ENCODE measurements at places on chromosomes 11 and 22.

- DNase-seq: no peak
Observed at GRCh38 chr11:122242731-122243130, 126.7 kb upstream of the BLID start.

GRCh38 chr22:21714059-21714770 is 21.4 kb downstream of the YPEL1 start:
- no peak for DNase-seq

GRCh38 chr11:120289426-120289825 is 35.7 kb upstream of the TLCD5 start:
- DNase-seq: no peak

- DNase-seq: no peak
Observed at GRCh38 chr22:49531368-49531791, 296.3 kb downstream of the BRD1 start.

DNA sequence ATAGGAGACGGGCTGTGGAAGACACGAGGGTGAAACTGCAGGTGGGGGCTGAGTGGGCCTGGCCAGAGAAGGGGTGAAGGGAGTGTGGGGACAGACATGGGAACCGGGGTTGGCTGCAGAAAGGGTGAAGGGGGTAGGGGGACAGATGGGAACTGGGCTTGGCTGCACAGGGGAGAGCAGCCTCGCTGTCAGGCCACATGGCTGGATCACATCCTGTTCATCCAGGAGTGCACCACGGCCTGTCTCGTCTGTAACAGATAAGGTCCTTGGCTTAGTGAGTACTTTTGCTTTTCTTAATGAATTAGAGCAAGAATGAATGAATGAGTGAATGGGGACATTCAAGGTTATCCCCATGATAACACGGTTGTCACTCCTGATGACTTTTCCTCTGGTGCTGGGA is 13.5 kb downstream of the FBLN1 start:
- no peak for DNase-seq

DNA sequence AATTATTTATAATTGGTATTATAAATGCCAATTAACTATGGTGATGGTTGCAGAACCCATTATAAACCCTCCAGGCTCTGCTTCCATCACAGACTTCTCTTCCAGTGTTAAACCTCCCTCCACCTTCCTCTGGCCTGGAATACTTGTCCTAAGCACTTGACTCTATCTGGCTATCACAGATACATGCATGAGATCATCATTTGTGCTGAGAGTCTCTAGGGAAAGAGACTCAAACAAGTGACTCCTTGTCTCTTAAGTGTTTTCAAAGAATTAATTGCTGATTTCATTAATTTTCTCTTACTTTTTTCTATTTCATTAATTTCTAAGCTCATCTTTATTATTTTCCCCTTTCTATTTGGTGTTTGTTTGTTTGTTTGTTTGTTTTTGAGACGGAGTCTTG is 29.1 kb downstream of the RTL6 start:
- no peak for DNase-seq

- DNase-seq: no peak
Observed at GRCh38 chr11:101390539-101390938, 193.3 kb downstream of the TRPC6 start.

GRCh38 chr11:68038226-68038717 is 553 bp upstream of the TCIRG1 start:
- DNase-seq: no peak

DNA sequence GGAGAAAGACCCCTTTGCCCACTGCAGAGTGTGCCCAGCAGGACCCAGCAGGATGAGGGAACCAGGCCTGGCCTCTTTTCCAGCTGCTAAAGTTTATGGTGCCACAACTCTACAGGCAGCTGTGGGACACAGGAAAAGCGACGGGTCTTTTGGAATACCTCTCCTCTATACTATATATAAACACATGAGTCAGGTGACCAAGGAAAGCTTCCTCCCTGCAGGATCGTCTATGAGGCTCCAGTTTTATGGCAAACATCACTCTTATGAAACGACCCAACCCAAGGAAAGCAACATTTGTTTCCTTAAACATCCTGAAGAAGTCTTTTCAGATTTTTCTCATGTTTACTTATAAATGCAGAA is 102.8 kb upstream of the AKIP1 start:
- no peak for DNase-seq

- DNase-seq: no peak
Observed at GRCh38 chr11:24171869-24172268, 325.0 kb upstream of the LUZP2 start.

- DNase-seq: no peak
Observed at GRCh38 chr11:72353861-72354260, 80.5 kb downstream of the CLPB start.

DNA sequence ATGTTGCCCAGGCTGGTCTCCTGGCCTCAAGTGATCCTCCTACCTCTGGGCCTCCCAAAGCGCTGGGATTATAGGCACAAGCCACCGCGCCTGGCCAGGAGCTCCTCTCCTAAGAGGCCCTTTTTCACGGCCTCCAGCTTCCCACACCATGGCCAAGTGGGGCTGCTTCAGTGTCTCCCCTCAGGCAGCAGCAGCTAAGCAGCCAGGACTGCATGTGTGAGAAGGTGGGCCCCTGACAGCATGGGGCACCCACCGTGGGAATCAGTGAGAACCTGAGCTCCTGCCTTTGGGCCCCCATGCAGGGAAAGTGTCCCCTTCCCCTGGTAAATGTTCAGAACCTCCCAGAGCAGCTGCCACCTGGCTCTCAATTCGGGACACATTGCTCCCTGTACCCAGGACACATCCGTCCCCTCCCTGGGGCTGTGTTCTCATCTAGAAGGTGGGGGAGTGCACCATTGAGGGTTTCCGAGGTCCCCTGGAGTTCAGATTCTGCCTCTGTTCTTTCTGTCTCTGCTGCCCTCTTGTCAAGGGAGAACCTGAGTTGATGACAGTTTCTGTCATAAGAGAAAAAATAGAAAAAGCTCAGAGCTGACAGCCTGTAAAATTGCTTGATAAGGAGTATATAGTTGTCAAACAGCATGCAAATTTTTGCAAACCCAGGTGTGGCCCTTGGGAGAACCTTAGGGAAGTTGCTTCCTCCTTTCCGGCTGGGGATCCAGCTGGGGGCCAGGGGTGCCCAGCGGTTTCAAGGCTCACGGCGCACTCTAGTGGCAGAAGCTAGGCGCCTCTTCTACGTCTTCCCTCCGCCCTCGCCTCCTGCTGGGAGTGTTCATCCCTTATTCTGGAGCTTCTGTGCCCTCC is 29.7 kb downstream of the FAM83F start:
- peak; percentile 49 for DNase-seq

DNA sequence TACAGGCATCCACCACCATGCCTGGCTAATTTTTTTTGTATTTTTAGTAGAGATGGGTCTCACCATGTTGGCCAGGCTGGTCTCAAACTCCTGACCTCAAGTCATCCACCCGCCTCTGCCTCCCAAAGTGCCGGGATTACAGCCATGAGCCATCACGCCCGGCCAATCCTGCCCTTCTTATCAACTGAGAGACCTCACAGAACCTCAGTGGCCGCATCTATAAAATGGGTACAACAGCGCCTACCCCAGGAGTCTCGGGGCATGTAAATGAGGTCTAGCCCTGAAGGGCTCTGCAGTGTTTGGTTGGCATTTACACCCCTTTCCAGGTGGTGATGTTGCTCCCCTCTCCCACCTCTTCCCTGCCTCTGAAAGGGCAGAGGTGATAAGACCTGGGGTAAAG is 11.7 kb downstream of the SYNGR1 start:
- DNase-seq: no peak

- no peak for DNase-seq
Observed at GRCh38 chr11:7332962-7333361, 81.3 kb downstream of the SYT9 start.

DNA sequence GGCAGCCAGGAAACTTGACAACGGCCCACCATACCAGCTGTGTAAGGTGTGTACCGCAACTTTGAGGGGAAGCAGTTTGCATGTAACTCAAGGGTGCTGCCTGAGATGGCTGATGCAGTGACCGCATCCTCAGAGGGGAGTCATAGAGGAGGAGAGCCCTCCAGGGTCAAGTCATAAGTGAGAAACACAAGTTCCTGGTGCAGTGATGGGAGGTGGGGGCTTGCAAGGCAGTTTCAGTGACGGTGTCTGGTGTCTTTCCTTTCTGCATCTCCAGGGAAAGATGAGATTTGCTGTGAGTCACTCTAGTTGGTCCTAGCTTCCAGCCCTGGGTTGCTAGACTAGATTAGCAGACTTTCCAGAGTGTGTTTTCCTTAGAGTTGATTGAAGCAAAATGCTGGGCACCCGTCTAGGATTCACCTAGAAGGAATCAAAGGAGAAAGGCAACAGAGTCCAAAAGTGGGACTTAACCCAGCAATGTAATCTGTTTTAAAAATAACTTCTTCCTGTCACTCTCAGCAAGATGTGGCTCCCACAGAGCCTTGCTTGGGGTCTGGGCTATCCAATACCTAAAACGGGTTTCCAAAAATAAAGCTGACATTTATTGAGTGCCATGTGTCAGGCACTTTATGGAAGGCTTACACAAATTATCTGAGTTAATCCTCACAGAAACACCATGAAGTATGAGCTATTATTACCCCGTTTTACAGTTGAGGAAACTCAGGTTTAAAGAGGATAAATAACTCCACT is 265.4 kb upstream of the PLET1 start:
- no peak for DNase-seq

- no peak for DNase-seq
Observed at GRCh38 chr22:35335936-35336781, 36.5 kb downstream of the TOM1 start.

DNA sequence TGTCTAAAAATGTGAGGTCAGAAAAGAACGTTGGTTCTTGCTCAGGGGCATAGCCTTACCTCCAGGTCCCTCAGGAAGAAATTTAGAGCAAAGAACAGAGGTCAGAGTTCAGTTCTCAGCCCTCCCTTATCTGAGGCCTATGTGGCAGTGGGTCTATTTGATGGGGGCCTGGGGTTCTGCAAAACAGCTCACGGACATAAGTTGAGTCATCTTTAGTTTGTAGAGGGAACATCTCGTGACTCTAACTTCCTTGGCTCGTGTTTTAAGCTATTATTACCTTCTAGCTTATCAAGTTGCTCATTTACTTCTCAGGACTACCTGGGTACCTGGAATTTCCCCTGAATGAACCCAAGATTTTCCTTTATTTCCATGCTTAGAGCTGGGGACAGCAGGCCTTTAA is 91.3 kb upstream of the AMOTL1 start:
- no peak for DNase-seq

- no peak for DNase-seq
Observed at GRCh38 chr11:76791861-76792260, 8.7 kb downstream of the TSKU start.

DNA sequence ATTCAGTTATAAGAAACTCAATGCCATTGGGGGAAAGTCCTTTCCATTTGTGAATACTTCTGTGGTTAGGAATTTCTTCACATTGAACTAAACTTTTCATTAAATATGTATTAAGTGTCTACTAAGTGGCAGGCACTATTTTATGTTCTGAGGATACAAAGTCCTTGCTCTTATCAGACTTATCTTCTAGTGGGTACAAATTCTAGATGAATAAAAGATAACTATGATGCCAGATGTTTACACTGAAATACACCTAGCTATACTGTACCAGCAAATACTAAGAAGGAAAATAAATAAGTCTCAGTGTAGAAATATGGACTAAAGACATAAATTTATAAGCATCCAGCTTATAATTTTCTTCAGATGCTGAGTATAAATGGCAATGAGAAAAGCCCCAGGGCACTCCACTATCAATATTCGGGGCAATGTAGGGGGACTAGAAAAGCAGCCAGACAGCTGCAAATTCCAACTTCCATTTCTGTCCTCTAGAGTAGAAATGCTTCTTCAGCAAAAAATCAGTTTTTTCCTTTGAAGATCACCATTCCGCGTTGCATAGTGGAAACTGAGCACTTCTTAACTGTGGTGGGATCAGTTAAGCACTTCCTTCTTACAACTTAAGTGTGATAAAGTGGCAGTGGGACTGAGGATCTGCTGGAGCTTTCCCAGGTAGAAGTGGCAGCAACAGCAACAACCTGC is 11.8 kb upstream of the BIRC3 start:
- DNase-seq: no peak

DNA sequence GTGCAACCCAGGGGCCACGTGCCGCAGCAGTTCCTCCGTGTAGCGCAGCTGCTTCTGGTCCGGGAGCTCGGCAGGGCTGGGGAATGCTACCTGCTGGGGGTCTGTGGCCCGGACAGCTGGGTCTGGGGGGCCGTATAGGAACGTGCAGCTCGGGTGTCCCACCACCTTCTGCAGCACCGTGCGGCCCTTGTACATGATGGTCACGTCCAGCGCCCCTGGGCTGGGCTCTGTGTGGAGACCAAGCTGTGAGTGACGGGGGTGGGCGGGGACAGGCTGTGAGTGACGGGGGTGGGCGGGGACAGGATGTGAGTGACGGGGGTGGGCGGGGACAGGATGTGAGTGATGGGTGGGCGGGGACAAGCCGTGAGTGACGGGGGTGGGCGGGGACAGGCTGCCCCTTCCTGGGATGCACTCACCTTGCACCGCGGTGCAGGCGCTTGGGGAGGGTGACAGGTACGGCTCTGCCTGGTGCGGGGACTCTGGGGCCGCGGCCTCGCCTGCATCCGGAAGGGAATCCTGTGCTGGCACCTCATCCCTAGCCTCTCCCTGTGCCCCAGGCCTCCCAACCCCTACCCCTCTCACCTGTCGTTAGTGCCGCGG is 2.3 kb downstream of the IRF7 start:
- DNase-seq: peak; percentile 93

DNA sequence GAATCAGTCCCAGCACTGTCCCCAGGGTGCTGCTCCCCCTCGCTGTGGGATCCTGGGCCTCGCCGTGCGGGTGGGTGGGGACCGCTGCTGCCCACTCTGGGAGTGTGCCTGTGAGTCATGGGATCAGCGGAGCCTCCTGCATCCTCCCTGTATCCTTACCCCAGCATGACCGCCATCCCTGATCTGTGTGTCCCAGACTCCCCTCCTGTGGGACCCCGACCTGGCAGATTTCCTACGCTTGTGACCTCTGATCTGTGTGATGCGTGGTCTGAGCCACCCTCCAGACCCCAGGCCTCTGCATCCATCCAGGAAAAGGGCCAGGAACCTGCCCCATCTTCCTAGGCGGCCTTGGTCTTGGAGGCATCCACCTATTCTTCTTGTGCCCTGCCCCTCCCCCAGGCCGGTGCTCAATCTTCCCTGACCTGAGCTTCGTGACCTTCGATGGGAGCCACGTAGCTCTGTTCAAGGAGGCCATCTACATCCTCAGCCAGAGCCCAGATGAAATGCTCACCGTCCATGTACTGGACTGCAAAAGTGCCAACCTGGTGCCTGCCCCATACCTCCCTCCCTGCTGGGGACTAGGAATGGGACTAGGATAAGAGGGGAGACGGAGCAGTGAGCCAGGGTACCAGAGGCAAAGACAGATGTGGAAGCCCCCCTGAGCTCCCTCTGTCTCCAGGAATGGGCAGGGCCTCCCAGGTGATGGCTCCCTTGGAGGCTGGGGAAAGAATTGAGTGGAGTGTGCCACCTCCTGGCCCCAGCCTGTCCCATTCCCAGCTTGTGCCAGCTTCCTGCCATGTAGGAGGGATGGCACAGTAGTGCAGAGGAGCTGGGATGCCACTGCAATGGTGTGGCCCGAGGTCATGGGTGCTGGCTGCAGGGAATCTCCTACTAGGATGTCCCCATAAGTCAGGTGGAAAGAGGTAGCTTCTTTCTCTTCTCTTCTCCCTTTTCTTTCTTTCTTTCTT is 65.4 kb downstream of the OTOG start:
- DNase-seq: no peak

GRCh38 chr11:120180551-120181232 is 30.1 kb upstream of the OAF start:
- DNase-seq: no peak

- DNase-seq: no peak
Observed at GRCh38 chr11:44300844-44301563, 8.9 kb downstream of the ALX4 start.

GRCh38 chr11:12723421-12724300 is 49.4 kb downstream of the TEAD1 start:
- DNase-seq: no peak

All from T-helper 9 cell (primary cell).